ENCODE measurements at places on chromosomes 5 and 9.

- DNase-seq, result no peak
Measured at GRCh38 chr9:97293207-97293721, 14.2 kb upstream of the CCDC180 start.

- DNase-seq, result no peak
Measured at GRCh38 chr5:109989161-109989560, 299.4 kb downstream of the MAN2A1 start.

GRCh38 chr9:70105147-70105546 is 61.5 kb downstream of the MAMDC2 start:
- DNase-seq, result no peak

DNA sequence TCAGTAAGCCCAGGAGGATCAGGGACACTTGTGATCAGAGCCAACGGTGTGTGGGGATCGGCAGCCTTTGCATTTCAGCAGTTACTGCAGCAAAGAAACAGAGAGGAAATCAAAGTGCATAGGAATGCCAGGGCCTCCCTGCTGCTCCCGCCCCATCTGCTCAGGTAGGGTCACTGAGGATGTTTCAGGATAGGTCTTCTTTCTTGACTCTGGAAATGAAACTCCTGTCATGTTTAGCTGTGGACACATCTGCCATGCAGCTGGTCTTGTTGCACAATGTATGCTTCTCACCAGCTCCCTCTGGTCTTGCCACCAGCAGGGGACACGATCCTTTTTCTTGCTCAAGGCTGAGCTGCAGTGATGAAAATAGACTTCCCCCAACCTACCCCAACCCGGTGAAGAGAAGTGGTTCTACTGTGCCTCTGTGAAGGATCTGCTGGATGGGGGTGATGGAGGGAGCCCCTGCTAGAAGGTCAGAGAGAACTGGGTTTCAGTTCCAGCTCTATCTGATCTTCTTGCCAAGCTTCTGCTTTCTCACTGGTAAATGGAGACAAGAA is 185.2 kb upstream of the KLF4 start:
- peak; percentile 33 for DNase-seq

DNA sequence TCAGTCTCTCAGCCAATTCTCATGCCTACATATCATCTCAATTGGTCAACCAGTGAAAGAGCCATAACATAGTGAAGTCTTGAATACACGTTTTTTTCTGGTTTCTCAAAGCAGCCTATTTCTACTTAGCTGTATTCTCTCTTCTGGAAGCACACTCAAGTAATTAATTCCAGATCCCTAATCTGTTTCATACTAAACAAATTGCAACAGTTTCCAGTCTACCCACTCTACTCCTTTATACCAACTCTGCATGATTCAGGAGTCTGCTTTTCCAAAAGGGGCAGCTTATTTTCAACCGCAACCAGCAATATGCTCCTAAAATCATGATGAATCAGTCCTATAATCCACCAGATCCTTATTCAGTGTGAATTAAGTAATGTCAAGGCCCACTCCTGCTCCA is 211.7 kb downstream of the TLE1 start:
- no peak for DNase-seq

GRCh38 chr9:137236238-137236935 is 4.7 kb upstream of the TUBB4B start:
- peak; percentile 81 for DNase-seq

DNA sequence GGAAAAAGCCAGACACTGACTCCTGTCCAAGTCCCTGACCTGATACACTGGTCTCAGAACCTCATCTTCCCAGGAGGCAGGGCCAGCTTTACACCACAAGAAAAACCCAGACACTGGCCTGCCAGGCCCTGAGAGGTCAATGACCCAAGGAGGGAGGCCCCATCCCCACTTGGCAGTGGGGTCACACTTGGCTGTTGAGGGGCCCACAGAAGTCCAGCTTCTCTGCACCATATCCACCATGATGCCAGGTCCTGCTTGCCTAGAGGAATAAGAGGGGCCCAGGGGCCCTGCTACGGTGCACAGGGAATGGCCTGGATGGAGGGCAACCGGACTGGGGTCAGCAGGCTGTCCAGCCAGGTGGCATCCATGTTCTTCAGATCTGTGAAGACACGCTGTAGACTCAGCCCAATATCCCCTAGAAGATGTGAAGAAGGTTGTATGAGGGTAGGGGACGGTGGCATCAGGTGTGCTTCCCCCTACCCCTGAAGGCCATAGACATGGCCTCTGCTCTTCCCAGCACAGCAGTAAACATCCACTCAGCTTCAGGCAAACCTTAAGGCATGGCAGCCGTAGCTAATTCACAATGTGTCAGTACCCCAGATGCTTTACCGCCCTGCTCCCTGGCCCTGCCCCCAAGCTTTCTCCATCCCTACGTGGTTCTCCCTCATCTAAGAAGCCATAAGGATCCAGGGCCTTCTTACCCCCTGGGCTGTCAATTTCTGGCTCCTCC is 6.7 kb downstream of the IRF1 start:
- no peak for DNase-seq

- peak; percentile 74 for DNase-seq
Measured at GRCh38 chr9:95724253-95724991, 151.1 kb upstream of the ERCC6L2 start.

DNA sequence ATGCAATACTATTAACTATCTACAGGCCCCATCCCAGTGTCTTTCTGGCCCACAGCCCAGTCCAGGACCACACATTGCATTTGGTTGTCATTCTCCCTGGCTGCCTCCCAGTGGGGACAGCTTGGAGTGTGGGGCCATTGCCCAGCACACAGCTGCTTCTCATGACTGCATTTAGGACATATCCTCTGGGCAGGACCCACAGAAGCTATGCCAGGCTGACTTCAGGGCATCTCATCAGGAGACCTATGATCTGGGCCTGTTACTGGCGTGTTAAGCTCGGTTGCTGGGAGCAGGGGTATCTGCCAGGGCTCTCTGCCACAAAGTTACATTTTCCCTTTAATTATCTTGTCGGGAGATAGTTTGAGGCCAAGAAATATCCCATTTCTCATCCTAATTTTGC is 32.1 kb upstream of the CLPTM1L start:
- no peak for DNase-seq

- peak; percentile 52 for DNase-seq
Measured at GRCh38 chr5:9519537-9519936, 26.3 kb downstream of the SEMA5A start.

DNA sequence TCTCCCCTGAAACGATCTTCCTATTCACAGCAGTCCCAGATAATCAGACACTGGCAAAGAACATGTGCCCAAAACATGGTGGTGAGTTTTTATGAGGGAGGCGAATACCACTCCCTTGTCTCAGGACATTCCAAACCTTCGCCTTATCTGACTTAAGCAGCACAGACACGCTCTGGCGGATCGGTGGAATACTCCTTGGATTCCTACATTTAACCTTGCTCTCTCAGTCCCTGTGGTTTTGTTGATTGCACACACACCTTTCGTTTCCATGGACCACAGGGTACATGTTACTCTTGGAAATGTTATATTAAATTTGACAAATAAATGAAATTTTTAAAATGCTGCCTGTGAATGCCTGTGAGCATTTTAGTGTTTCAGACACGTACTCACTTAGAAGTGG is 87.8 kb upstream of the CPEB4 start:
- peak; percentile 16 for DNase-seq

DNA sequence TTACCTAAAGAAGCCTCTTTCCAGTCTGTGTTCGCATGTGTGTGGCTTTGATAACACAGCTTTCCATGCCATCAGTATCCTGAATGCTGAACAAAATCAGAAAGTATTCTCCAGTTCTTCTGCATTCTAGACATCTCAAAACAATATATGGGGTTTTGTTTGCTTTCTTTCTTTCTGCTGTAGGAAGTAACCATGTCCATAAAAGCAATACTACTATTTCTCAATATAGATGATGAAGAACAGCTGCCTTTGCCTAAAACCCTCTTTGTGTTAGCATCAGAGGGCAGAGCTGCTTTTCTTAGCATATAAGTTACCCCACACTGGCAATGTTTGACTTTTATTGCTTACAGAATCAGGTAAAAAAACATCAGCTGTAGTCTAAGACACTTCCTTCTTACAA is 963.6 kb downstream of the CDH12 start:
- DNase-seq, result peak; percentile 7

- DNase-seq, result no peak
Measured at GRCh38 chr9:130383979-130384676, 60.6 kb upstream of the ASS1 start.

GRCh38 chr9:135300346-135301141 is 179.0 kb upstream of the PPP1R26 start:
- no peak for DNase-seq

GRCh38 chr9:36960575-36960955 is 73.5 kb downstream of the PAX5 start:
- no peak for DNase-seq

DNA sequence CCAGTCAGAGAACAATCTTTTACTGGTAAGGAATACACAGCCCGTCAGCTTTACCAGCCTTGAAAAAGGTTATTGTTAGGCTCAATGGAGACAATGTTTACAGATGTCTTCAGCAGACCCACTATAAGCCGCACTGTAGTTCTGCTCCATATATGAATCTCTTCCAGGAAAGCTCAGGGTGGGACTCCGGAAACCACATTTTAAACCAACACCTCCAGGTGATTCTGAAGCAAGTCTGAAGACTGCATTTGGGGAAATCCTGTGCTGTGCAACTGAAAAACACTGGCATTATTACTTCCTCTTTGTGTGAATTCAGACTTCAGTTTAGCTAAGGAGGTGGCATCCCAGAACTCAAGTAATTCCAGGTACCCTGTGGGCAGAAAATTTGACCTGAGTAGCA is 3.5 kb downstream of the GZMK start:
- DNase-seq, result no peak

GRCh38 chr5:17217493-17218352 is at the start of gene BASP1:
TSS of gene BASP1 (plus strand) at chr5:17217631. CDS start at chr5:17275217, 57,586 bp downstream.
- DNase-seq, result peak; percentile 87

DNA sequence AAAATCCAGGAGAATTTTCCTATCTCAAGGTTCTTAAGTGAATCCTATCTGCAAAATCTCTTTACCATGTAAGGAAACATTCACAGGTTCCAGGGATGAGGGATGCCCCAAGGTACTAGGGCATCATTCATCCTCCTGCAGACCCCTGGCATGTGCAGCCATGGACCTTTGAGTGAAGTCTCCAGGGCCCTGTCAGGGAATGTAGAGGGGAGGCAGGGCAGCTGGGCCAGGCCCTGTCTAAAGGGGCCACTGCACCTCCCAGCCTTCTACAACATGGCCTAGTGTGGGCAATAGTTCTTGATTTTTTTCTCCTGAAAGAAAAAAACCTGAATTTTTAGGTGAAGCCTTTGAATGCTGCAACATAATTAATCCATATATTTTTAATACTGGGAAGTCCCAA is 63.3 kb downstream of the SEMA4D start:
- no peak for DNase-seq

- DNase-seq, result no peak
Measured at GRCh38 chr9:36854034-36854433, 180.0 kb downstream of the PAX5 start.

- DNase-seq, result no peak
Measured at GRCh38 chr9:132978451-132979131, at the start of gene GFI1B. TSS of gene GFI1B (plus strand) at chr9:132978694. CDS start at chr9:132986679, 7,985 bp downstream.

DNA sequence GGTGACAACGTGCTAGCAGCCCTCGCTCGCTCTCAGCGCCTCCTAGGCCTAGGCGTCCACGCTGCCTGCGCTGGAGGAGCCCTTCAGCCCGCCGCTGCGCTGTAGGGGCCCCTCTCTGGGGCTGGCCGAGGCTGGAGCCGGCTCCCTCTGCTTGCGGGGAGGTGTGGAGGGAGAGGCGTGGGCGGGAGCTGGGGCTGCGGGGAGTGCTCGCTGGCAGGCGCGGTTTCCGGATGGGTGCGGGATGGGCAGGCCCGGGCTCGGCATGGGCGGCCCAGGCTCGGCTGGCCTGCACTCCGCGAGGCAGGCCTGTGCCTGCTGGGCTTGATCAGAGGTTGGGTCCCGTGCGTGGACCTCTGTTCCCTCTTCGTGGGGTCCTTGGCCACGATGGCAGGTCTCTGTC is 472.6 kb downstream of the PRR16 start:
- no peak for DNase-seq

DNA sequence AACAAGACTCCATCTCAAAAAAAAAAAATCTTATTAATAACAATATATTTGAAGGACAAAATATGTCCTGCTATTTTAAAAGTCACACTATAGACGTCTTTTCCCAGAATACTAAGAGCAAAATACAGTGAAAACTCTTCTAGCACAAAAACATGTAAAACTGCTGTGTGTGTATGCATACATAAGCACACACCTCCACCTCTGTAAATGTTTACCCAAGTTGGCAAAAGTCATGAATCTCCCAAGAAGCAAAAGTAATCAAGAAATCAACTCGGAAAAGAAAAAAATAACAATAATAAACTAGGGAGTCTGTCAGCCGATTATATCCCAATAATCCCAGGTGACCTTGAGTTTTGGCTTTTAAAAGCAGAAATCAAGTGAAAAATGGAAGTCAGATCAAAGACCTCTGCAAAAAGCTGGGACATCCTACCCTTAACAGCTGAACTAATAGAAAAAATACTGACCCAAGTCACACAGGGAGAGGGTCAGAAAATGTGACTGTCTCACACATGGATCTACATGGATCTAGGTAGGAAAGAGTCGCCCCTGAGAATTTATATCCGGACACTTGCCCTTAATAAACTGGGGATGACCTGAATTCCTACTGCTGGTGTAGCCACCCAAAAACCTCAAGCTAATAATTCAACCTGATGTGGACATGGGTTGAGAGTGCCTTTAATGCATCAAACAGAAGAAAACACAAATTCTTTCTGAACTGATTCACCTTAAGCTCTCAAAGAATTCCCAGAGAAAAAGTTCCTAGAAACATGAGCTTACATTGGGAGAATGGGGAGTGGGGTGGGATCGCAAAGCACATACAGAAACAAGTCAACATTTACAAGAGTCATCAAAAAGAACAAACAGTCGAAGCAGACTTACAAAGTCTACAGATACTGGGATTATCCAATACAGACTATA is 29.9 kb downstream of the LPAR1 start:
- no peak for DNase-seq

GRCh38 chr5:122316656-122317055 is 4.6 kb downstream of the SNCAIP start:
- DNase-seq, result no peak

- DNase-seq, result no peak
Measured at GRCh38 chr5:35335752-35336151, 105.5 kb upstream of the PRLR start.

DNA sequence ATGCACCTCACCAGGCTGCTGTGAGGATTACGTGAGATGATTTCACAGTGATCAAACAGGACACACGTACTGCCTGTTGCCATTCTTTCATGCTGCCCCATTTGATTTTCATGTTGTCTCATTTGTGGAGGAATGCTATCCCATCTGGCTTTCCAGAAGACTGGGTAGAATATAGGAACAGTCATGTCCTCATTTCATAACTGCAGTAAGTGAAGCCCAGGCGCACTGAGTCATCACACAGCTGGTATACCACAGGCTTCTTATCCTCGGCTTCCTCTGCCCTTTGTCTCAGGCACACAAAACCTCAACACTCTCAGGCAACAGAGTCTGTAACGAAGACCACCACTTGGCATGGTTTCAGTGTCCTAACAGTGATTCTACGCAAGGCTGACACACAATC is 62.3 kb downstream of the LHFPL2 start:
- peak; percentile 66 for DNase-seq

- DNase-seq, result peak; percentile 23
Measured at GRCh38 chr5:15354021-15354420, 146.0 kb upstream of the FBXL7 start.

- DNase-seq, result no peak
Measured at GRCh38 chr5:172556262-172556661, 84.8 kb upstream of the NEURL1B start.
